SW480 (cell line): ENCODE measurements at places on chromosomes 4 and X.
A peak's percentile ranks its signal among the peaks of the same experiment; 100 is the strongest.

DNA sequence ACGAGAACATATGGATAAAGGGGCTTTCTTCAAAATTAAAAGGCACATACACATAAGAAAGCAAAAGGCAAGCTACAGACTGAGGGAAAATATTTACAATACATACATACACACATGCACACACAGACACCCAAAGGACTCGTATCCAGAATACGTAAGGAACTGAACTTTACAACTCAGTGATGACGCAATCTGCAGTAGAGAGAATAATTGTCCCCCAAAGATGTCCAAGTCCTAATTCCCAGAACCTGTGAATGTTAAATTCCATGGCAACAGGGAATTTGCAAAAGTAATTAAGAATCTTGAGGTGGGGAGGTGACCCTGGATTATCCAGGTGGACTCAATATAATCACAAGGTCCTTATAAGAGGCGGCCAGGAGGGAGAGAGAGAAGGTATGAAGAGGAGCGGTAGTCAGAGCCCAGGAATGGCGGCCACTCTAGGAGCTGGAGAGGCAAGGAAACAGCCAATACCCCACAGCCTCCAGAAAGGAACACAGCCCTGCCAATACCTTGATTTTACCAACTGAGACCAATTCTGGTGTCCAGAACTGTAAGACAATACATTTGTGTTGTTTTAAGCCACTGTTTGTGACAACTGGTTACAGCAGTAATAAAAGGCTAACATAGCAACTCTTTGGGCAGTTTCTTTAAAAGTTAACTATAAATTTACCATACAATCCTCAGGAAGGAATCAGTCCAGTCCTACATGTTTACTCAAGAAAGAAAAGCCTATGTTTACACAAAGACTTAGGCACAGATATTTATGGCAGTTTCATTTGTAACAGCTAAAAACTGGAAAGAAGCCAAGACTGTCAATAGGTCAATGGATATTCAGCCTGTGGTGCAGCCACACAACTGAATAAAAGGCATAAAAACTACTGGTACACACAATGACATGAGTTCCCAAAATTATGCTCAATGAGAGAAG, 27.3 kb upstream of the STS start:
- no peak for DNase-seq

GRCh38 chr4:27515140-27515539, 654.5 kb downstream of the STIM2 start:
- DNase-seq, result no peak

GRCh38 chrX:10450229-10450958, 170.0 kb downstream of the MID1 start:
- DNase-seq, result no peak

GRCh38 chr4:146110871-146111485, 64.5 kb upstream of the LSM6 start:
- DNase-seq, result peak; percentile 18

DNA sequence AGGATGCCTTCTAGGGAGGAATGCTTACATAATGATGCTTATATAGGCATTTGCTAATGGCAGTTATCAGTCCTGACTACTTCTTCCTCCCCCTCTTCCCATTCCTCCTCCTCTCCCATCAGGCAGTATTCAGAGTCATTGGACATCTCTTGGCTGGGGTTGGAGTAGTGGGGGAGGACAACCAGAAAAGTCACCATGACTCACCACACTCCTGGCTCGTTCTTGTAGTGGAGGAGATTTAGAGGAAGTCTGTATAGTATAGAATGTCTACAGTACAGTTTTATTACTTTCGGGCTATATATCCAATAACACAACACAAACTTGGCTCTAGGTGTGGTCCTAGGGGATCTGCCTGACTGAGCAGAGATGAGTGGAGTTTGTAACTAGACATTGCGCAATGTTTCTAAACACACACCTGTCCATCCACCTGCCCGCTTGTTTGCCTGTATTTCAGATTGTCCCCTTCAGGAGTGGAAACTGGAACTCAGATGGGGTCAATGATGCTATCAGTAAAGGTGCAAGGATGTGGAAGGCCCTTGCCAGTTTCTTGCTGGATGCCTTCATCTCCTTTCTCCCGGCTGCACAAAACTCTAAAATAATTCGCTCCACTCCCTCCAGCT, 27.9 kb upstream of the KIAA1210 start:
- peak; percentile 13 for DNase-seq

DNA sequence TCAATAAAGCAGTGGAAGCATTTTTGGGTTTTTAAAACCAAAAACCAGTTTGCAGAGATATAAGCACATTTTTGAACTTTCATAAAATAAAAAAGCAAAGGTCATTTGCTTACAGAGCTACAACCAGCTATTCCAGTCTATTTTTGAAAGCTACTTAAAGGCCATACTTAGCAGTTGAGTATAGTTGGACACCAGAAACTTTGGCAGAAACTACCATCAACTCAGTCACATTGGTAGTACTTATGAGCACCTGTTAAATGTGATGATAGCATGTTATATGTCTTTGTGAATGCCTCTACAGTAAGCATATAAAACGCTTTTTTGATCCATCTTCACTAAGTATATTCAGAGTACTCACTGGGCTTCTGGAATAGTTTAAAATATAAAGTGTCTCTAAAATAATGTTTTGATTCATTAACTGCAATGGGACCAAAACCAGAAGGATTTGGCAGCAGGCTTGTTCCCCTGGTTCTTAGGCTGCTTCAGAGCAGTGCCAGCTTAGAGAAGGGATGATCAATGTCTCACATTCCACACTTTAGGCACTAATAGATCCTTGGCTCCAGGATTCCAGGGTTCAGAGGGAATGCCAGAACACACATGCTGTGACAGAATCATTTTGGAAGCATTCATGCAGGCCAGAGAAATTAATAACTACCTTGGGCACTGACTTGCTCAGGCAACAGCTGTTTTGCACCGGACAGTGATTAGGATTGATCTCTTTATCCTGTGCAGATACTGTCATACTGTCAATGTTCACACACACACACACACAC, 103.9 kb downstream of the IQCM start:
- no peak for DNase-seq

DNA sequence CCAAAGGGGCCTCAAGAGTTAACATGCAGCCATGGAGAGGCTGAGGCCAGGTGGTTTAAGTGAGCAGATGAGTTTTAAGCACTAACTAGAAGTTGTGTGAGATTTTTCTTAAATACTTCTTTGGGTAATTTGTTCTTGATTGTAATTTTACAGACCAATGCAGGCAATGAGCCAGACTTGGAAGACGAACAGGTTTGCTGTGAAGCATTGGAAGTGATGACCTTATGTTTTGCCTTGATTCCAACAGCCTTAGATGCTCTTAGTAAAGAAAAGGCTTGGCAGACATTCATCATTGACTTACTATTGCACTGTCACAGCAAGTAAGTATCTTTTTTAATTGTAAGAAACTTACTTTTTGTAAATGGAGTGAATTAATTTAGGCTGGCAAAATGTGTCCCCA, 103.9 kb downstream of the USP9X start:
- no peak for DNase-seq

DNA sequence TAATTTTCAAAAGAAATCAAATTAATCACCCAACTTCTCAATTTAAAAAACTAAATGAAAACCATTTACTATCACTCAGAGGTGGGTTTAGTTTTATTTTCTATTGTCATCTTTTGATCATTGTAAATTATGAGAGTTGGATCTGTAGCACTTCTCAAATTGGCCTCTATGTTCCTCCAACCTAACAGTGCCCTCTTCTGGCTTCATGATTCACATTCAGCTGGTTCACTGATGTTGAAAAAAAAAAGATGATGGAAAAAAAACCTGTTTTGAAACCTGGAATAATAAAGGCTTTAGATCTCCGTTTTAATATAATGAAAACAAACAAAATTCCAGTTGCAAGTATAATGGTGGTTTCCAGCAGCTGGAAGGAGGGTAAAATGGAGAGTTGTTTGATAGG, 2.4 kb upstream of the NBDY start:
- DNase-seq, result peak; percentile 51

DNA sequence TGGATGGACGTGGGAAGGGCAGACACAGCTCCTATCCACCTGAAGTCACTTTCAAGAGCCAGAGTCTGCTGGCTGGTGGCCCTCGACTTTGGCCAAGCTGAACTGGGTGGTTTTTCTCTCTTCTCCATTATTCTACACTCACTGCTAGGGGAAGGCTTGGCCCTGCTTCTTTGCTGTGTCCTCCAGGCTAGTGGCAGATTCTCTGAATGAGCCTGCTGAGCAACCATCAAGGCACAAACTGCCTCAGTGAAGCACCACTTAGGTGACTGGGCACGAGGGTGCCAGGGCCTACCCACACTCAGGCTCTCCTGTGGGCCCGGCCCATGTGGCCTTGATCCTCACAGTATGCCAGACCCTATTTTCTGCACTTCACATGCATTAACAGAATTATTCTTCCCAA, 92.0 kb downstream of the PJA1 start:
- no peak for DNase-seq

GRCh38 chrX:584572-584971, 46.0 kb upstream of the SHOX start:
- DNase-seq, result no peak

DNA sequence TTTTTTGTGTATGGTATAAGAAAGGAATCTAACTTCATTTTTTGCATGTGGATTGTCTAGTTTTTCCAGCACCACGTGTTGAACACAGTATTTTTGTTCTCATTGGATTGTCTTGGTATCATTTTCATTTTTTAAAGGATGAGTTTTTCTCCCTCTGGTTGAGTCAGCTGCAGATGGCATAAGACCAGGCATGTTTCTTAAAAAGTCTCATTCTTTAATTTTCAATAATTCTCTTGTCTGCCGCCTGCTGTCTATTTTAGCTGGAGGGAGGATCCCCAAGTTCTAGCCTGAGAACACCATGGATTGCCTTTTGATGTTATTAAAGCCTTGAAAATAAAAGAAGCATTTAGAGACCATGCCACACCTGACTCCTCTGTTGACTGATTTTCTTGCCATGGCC, 263.8 kb downstream of the ARHGAP24 start:
- no peak for DNase-seq

GRCh38 chr4:107453987-107454386, 266.0 kb downstream of the PAPSS1 start:
- no peak for DNase-seq

DNA sequence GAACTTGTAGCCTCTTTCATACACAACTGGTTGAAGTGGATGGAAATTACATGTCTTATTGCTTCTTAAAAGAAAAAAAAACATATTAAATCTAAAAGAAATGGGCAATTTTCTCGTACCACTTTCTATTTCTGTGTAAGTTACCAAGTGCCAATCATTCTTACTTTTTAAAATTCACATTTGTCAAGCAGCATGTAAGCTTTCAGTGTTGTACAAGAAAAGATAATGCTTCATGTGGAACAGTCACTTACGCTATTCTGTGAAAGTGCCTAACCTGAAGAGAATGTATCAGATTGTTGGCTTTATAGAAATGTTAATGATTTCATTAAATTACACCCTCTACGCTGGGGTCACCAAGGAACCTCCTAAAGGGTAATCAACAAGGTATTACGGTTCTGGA, 4.4 kb upstream of the DCTD start:
- DNase-seq, result no peak

GRCh38 chr4:48974979-48975640, 11.0 kb upstream of the CWH43 start:
- no peak for DNase-seq

- DNase-seq, result peak; percentile 11
Measured at GRCh38 chrX:40573763-40574162, 7.0 kb upstream of the ATP6AP2 start.

- no peak for DNase-seq
Measured at GRCh38 chr4:6924361-6924779, 14.7 kb downstream of the TBC1D14 start.
